ENCODE measurements at places on chromosomes 6 and 20.
A peak's percentile ranks its signal among the peaks of the same experiment; 100 is the strongest.

GRCh38 chr6:133895573-133896343, 6.8 kb downstream of the TCF21 start:
- no peak for DNase-seq

GRCh38 chr6:108883172-108883571, 35.0 kb downstream of the ARMC2 start:
- DNase-seq, result no peak

DNA sequence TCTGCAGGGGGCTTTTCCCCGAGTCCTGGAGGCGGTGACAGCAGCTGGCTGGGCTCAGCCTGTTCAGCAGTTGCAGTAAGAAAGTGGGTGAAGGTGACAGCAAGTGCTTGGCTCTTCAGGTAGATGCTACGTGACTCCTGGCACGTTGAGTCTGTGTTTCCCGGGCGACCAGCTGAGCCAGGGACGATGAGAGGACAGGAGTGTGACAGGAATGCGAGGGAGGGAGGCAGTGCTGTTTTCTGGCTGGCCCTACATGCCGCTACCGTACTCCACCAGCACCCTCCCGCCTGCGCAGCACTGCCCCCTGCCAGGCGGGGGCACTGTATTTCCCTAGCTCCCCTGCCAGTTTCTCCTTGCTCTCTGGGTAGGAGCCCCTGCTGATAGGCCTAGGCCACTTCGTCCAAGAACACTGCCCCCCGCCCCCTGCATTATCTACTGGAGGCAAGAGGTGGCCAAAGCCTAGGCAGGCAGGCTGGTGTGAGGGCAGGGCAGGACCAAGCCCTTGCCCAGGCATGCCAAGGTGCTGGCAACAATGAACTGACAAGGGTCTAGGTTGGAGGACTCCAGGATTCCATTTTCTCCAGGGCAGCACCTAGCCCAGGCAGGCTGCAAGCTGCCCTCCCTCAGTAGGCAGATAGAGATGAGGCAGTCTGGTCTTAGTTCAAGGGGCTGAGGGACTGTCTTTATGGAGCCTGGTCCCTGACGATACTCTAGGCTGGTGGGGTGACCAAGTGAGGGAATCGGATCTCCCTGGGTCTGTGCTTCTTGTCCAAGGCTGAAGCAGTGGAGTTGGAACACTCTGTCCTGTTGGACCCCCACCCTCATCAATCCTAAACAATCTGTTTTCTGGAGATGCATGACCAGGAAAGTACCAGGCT, 19.2 kb downstream of the MRPS18A start:
- no peak for DNase-seq

GRCh38 chr6:168627506-168628175, 186.7 kb downstream of the SMOC2 start:
- DNase-seq, result no peak

DNA sequence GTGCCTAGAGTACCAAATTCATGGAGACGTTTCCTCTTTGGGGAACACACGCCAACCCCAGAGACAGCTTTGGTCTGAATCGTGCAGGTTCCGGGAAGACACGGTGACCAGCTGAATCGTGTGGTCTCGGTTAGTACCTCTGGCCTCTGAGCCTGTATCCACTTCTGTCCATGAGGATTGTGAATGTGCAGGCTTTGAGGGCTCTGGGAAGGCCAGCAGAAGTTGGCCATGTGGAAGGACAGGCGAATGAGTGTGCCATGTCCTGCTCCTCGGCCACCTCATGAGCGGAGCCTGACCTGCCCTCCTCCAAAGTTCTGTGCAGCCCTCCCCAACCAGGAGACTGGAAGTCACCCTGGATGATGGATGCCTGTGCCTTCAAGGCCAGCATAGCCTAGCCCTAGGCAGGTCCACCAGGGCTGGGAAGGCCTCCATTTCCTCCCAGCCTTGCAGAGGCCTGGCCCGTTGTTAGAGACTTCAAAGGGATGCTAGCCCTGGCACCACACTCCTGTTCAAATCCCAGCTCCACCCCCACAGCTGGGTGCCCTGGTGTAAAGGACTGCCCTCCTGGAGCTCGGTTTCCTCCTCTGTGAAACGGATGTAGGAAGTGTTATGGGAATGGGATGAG, 1.7 kb upstream of the TMEM74B start:
- no peak for DNase-seq

GRCh38 chr6:140660295-140660694, 1285.8 kb upstream of the CITED2 start:
- DNase-seq, result no peak

- DNase-seq, result no peak
These were observed 30.5 kb downstream of the C6orf15 start for GRCh38 chr6:31081872-31082271.

DNA sequence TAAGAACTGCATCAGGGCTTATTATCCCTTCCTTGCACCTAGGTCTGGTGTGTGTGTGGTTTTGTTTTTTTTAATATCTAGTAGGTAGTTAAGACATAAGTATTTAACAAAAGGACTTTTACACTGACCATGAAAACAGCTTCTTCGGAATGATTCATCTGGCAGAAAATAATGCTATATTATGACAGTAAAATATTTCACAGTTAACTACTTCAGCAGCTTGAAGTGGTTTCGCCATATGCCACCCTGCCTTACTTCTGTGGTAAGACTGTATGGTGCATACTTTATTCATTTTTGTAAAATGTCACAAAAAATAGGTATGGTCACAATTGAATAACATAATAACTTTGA, 858 bp upstream of the PTPRK start:
- DNase-seq, result no peak

DNA sequence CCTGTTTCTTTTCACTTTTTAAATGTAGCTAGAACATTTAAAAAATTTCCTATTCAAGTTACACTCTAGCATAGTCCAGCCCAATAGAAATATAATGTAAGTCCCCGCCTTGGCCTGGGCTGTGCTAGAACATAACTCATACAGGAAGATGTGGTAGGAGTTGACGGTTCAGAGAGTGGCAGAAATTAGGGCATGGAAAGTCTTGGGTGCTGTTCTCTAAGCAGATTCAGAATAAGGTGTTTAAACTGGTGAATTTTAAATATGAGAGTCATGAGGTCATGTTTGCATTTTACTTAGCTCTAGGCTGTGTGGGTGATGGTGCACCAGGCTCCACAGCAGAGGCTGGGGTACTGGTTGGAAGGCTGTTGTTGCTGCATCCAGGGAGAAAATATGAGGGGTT, 256.5 kb downstream of the FARS2 start:
- DNase-seq, result no peak

- DNase-seq, result no peak
These were observed 208.7 kb upstream of the PRND start for GRCh38 chr20:4512891-4513550.

DNA sequence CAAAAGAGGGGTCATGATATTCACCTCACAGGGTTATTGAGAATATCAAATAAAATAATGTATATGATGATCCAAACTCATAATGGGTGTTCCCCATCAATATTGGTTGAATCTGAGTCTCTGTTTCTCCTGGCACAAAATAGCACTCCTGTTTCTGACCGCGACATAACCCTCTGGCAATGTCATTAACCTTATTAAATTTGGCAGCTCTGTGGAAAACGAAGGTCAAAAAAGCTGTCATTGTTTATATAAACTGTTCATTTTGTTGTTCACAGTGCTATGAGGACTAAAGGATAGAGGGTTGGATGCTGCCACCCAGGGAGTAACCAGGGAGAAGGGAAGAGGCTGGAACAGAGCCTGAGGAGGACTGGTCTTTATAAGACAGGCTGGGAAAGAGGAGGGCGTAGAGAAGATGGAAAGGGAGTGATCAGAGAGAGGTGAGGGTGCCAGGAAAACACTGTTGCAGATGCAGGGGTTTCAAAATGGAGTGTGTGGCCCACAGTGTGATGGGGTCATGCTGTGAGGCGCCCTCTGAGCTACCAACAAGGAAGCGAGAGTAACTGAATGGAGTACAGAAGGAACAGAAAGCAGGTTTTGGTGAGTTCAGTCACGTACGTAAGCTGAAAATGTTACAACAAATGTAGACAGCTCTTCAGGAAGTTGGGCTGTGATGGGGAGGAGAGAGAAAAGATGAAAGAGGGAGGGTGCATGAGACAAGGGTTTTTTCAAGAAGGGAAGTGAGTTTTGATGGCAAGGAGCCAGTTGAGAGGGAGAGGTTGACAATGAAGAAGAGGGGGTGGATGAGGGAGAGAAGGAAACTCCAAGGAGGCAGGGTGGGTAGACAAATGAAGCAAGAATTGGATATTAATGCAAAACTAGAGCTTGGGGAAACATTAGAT, 251.6 kb upstream of the TAB2 start:
- DNase-seq, result no peak

DNA sequence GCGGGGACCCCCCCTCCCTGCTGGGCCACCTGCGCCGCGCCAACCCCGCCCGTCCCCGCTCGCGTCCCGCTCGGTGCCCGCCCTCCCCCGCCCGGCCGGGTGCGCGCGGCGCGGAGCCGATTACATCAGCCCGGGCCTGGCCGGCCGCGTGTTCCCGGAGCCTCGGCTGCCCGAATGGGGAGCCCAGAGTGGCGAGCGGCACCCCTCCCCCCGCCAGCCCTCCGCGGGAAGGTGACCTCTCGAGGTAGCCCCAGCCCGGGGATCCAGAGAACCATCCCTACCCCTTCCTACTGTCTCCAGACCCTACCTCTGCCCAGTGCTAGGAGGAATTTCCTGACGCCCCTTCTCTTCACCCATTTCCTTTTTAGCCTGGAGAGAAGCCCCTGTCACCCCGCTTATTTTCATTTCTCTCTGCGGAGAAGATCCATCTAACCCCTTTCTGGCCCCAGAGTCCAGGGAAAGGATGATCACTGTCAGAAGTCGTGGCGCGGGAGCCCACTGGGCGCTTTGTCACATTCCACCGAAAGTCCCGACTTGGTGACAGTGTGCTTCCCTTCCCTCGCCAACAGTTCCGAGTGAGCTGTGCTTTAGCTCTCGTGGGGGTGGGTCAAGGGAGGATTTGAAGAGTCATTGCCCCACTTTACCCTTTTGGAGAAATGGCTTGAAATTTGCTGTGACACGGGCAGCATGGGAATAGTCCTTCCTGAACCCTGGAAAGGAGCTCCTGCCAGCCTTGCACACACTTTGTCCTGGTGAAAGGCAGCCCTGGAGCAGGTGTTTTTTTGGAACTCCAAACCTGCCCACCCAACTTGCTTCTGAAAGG, 2.1 kb downstream of the VEGFA start:
- peak; percentile 42 for DNase-seq

Data from anterior cingulate cortex (tissue), 58 donors.